ENCODE measurements at places on chromosomes 3 and 15. TPM values are rescaled to one million over a fixed set of nuclear protein-coding genes. Genes with fewer than 3 reads are reported as not detected.
A peak's percentile ranks its signal among the peaks of the same experiment; 100 is the strongest.

PCOLCE2 gene
- total RNA-seq = 83.3 TPM

RBP2 gene
- not detected for total RNA-seq

- no peak for DNase-seq
These were observed 30.5 kb downstream of the RSRC1 start for GRCh38 chr3:158140396-158140795.

DNA sequence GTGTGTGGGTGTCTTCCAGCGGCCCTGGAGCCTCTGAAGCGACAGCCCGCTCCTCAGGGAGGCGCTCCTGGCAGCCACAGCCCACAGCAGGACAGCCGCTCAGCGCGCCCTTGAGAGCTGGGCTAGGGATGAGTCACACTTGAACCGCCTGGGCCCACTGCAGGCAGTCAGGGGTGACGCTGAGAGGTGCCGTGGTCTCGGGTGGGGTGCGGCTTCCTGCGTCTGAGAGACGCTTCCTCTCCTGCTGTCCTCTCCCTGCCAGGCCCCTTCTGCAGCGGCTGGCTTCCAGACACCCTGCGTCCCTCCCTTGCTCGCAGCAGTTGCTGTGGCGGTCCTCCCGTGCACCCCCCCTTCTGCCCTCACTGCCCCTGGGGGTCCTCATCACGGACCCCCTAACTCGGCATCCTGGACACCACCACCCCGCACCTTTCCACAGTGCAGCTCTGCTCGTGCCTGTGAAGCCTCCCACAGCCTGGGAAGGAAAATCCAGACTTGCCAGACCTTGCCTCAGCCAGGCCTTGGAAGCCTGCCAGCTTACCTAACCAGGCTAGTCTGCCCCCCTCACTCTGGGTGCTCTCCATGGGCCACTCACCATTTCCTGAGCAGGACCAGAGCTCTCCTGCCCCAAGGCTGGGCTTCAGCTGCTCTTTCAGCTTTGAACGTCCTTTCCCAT, 1.1 kb upstream of the SPTBN5 start:
- peak; percentile 91 for DNase-seq

DNA sequence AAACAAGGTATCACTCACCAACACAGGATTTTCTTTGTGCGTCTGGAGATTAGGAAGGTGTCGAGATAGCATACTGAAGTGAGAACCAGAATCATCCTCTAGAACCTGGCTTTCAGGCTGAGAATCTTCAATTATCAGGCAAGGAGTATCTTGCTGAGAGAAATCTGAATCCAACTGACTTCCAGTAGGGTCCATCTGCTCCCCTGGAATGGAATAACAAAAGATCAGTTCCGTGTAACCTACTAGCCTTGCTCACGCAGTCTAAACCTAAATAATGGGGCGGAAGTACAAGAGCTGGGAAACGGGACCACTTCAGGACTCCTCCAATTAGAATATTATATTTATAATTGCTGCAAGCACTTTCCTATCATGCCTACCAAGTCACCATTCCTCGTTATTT, 690 bp downstream of the TP53BP1 start:
- no peak for DNase-seq

- DNase-seq = no peak
These were observed 25.3 kb downstream of the CHDH start for GRCh38 chr3:53820756-53821580.

Measured in aorta (tissue), 5 donors.